RPMI7951 (cell line): ENCODE measurements at places on chromosomes 6 and 20.

DNA sequence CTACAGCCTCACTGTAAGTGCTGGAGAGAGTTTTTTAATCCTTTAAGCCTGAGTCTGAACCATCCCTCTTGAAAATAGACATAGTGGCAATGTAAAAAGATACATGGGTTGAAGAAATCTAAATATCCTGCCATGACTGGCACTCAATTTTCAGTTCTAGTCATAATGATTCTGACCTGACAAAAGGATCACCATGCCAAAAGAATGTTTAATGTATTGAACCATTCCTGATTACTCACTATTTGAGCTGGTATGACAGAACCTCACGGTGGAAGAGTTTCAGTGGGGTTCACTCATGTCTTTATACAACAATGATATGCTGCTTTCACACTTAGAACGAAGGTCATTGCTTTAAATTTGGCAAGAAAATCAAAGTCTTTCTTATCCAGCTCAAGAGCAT lies 93.4 kb downstream of the HIVEP2 start:
- DNase-seq, result no peak

DNA sequence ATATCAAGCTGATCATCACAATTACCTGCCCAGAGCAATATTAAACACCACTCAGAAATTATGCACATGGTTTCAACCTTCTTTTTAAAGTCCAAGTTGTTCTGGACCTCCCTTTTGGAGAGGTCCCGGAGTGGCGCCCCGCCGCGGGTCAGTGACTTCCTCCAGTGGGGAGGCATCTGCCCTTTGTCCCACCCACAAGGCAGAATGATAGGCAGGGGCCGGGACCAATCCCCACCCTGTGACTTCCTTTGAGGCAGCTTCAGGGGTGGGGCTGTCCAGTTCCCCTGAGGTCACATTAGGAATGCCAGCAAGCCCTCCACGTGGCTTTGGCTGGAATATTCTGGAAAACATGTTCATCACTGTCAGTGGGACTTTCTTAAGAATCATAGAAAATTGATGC lies 207.0 kb downstream of the ANKRD60 start:
- peak; percentile 63 for DNase-seq

GRCh38 chr6:40287296-40287850 lies 299.8 kb downstream of the LRFN2 start:
- no peak for DNase-seq

- peak; percentile 96 for DNase-seq
These were observed 143.9 kb downstream of the BCAS1 start for GRCh38 chr20:53926428-53927028.

DNA sequence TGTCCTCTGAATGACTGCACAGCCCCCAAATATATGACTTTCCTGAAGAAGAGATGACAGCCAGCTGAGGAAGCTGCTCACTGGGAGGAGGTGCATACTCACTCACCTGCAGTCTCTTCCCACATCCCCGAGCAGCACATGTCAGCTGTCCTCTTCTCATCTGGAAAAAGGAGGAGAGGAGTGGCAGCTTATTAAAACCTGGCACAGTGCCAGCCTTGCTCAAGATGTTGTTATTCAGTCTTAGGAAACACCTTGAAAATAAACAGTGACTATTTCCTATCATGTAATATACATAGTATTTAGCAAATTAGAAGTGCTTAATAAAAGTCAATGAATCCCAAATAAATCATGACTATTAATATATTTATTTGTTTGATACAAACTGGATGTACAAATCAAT lies 232.9 kb downstream of the EPM2A start:
- peak; percentile 6 for DNase-seq

GRCh38 chr20:47035026-47035590 lies 140.5 kb downstream of the EYA2 start:
- DNase-seq, result peak; percentile 64

GRCh38 chr20:9021699-9022098 lies 47.2 kb upstream of the PLCB4 start:
- peak; percentile 59 for DNase-seq

DNA sequence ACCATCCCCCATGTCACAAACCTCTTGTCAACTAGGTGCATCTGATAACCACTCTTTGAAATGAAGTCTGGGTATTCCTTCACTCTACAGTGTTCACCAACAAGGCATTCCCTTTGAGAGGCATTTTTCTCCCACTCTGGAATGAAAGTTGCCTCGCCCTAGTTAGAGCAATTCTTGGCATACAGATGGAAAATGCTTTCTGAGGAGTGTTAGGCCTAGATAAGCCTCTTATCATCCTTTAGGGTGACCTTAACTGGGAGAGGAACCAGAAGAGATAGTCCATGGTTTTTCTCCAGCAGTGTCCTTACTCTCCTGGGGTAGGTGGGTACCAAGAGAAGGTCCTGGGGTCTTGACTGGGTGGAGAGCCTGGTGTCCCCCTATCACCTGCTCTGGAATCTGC lies 14.8 kb downstream of the CLIC5 start:
- DNase-seq, result no peak

DNA sequence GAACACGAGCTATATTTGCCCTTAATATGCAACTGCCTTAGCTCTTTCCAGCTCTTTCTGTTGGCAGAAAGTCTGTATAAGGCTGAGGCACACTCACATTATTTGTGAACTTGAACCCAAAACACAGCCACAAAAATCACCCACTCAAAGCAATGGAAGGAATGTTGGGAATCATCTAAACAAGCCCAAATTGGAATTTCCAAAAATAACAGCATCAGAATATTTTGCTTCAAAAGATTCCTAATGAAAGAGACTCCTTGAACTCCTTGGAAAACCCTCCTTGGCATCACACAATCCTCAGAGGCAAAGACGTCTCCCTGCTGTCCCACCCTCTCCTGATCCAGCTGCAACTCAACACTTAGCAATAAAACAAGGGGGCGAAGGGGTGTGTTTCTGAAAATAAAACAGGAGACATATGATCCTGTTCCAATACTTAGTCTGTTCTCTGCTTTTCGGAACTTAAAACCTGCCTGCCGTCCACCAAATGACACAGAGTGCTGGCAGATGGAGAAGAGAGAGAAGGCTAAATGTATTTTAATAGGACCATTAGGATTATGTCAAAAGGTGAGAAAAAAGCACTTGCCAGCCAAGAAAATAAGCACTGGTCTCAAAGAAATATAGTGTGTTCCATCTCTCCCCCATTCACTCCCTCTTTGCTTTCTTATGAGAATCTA lies 320.7 kb upstream of the JARID2 start:
- no peak for DNase-seq

DNA sequence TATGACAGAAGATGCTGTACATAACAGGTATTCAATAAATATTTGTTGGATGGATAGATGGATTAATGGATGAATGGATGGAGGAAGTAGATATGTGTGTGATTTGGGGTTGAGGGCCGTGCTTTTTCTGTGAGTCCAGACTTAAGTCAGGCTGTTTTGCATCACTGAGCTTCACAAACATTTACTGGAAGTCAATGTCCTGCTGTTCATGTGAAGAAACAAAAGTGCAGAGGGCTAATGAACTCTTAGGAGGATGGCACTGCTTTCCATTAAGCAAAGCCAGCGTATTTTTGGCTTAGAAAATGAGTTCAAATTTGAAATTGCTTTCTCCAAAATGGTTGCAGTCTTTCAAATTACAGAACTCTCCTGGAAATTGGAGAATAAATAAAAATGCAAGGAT lies 260.6 kb upstream of the SASH1 start:
- no peak for DNase-seq

GRCh38 chr6:133587546-133588160 lies 301.3 kb upstream of the TCF21 start:
- DNase-seq, result no peak

DNA sequence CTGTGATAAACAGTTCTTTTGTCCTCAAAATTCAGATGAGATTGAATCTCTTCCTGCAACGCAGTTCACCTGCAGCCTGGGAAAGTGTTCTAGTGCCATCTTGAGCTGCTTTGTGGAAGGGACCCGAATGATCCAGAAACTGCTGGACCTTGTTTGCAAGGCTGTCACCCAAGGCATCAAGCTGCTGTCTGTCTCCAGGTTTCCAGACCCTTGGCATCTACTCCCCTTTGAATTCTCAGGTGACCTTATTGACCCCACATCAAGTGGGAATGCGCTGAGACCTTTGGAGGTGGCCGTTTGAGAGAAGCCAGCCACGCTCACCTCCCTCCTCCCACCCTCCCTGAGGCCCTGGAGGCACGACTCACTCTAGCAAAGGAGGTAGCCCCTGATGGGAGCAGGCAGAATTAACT lies 112.5 kb downstream of the EDN3 start:
- DNase-seq, result no peak

DNA sequence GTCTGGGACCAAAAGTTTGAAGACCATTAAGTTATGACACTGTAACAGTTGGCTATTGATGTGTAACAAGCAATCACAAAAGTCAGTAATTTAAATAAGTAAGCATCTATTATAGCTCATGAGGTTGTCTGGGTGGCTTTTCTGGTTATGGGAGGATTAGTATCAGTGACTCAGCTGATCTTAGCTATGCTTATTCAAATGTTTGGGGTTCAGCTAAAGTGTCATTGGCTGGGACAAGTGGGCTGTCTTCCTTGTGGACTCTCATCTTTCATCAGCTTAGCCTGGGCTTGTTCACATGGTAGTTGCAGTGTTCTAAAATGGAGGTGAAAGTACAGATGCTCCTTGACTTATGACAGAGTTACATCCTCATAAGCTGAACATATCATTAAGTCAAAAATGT lies 74.6 kb upstream of the LAMP5 start:
- DNase-seq, result peak; percentile 10

- no peak for DNase-seq
These were observed 358.9 kb upstream of the SASH1 start for GRCh38 chr6:147983581-147984366.

DNA sequence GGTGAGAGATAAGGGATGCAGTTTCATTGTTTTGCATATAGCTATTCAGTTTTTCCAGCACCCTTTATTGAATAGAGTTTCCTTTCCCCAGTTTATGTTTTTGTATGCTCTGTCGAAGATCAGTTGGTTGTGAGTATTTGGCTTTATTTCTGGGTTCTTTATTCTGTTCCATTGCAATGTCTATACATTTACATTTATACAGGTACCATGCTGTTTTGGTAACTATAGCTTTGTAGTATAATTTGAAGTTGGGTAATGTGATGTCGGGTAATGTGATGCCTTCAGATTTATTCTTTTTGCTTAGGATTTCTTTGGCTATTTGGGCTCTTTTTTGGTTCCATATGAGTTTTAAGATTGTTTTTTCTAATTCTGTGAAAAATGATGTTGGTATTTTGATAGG lies 61.8 kb downstream of the NCOA7 start:
- no peak for DNase-seq

- no peak for DNase-seq
These were observed 222.8 kb upstream of the RUNX2 start for GRCh38 chr6:45105170-45105820.

- no peak for DNase-seq
These were observed 13.9 kb downstream of the ADISSP start for GRCh38 chr20:3753501-3754275.

DNA sequence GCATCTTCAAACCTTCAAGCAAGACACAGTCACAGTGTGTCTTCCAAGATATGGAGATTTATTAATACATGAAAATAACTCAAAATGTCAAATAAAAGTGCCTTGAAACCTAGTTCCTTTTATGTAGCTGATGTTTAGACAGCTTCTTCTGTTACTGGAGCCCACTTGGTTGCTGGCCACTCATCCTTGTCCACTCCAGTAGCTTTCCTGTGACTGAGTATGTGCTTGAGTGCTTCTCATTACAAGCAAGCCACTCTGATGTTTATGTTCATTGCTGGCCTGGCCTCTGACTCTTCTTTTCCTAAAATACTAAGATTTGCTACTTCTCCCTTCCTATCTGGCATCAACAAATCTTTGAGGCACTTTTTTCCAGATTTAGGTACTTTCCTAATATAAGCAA lies 545.2 kb upstream of the MAN1A1 start:
- no peak for DNase-seq

DNA sequence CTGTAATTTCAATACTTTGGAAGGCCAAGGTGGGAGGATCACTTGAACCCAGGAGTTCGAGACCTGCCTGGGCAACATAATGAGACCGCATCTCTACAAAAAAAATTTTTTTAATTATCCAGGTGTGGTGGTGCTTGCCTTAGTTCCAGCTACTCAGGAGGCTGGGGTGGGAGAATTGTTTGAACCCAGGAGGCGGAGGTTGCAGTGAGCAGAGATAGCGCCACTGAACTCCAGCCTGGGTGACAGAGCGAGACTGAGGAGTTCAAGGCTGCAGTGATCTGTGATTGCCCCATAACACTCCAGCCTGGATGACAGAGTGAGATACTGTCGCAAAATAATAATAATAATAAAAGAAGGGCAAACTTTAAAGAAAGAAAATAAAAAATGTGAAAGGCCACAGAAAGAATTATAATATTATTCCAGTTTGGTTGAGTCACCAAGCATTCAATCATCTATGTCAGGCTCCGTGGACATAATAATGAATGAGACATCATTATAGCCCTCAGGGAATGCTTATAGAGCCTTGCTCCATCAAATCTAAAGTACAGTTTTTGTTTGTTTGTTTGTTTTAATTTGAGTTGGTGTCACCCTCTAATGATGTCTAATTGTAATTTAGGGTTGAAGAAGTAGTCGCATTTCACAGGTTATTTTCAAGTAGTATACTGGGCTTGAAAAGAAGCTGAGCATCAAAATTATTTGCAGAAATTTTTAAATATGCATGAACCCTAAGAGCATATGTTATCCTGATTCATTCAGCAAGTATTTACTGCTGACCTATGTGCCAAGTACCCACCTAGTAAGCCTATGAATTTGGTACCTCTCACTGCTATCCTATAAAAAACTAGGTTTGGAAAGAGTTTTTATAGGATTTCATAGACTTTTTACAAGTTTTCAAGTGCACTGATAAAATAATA lies 15.1 kb downstream of the GLYATL3 start:
- DNase-seq, result no peak

DNA sequence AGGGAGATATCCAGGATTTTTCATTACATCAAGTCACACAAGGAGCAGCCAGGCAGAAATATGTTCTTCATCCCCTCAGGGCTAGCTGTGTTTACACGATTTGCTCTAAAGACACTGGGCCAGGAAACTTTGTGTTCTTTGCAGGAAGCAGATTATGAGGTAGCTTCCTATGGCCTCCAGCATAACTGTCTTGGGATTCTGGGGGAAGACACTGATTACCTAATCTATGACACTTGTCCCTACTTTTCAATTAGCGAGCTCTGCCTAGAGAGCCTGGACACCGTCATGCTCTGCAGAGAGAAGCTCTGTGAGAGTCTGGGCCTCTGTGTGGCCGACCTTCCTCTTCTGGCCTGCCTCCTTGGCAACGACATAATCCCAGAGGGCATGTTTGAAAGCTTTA lies 11.2 kb downstream of the FAM120B start:
- no peak for DNase-seq

GRCh38 chr6:54846243-54846856 lies at the start of gene FAM83B:
TSS of gene FAM83B (plus strand) at chr6:54846771. CDS start at chr6:54870247, 23,476 bp downstream.
- no peak for DNase-seq

DNA sequence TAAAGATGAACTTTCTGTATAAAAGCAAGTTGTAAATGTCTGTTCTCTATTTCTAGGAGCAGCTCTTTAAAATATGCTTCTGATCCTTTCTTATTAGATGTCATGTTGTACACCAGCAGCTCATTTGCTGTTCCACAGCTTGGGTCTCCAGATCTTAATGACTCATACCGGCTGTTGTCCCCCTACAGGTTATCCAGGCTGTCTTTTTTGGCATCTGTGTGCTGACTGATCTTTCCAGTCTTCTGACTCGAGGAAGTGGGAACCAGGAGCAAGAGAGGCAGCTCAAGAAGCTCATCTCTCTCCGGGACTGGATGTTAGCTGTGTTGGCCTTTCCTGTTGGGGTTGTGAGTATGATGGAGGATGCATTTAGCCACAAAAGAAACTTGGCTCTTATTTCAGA lies 76.0 kb downstream of the AIG1 start:
- peak; percentile 59 for DNase-seq
